Heart left ventricle (tissue), 16 donors: ENCODE measurements at places on chromosomes 6 and 20. TPM values are rescaled to one million over a fixed set of nuclear protein-coding genes. Genes with fewer than 3 reads are reported as not detected.

GRCh38 chr6:170067181-170067641, 223.7 kb downstream of the DLL1 start:
- no peak for DNase-seq

DNA sequence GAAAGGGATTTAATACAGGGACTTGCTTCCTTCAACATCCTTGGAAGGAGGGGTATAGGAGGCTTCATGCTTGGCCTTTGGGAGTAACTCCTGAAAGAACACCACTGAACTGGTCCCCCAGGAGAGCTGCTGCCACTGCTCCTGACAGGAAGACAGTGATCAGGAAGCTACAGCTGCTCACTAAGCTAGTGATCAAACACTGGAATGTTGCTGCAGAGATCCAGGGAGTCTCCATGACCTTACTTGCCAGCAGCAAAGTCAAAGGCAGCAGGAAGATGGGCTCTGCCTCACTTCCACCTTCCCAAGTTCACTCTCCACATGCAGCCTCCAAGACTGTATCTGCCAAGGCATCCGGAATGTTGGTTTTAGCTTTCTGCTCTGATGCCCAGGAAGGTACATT, 31.8 kb downstream of the PIM1 start:
- no peak for DNase-seq

- DNase-seq = no peak
Measured at GRCh38 chr6:137492289-137493217, 1.6 kb downstream of the OLIG3 start.

DNA sequence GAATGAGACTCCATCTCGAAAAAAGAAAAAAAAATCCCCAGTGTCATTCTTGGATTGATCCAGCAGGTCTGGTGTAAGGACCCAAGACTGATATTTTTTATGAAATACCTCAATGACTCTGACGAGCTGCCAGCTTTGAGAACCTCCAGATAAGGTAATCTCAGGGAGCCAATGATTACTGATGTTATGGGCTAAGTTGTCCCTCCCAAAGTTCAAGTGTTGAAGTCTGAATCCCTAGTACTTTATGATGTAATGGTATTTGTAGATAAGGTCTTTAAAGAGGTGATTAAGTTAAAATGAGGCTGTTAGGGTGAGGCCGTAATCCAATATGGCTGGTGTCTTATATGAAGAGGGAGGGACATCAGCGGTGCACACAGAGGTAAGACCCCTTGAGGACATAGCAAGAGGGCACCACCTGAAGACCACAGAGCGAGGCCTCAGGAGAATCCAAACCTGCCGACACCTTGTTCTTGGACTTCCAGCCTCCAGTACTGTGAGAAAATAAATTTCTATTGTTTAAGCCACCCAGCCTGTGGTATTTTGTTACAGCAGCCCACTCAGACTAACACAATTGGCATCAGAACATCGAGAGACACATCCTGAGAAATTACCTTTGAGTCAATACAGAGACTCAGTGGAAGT, 19.7 kb upstream of the DDO start:
- DNase-seq = no peak

- no peak for DNase-seq
Measured at GRCh38 chr20:50865591-50865990, 65.6 kb downstream of the ADNP start.

DNA sequence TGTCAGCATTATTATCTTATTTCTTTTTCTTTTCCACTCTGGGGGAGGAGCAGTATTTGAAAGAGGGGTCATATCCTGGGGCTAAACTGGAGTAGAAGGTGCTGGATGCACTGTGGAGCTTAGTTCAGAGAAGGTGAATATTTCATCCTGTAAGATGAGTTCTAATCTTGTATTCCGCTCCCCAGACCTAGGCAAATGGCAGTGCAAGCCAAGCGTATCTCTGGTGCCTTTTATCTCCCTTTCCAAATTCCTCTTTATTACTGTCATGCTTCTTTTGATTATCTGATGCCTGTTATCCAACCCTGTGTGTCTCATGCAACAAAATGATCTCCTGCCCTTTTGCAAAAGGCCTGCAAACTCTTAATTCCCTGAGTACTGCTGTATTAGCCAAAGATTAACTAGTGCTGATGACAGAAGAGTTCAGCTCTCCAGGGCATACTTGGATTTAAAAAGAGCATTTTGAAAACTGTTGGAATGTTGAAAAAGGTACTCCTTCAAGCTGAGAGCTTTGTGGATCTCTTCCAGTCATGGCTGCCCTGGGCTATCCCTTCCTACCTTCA, 138.0 kb downstream of the CARMIL1 start:
- DNase-seq = no peak

- DNase-seq = no peak
Measured at GRCh38 chr6:160462116-160462515, 113.9 kb downstream of the SLC22A3 start.

DNA sequence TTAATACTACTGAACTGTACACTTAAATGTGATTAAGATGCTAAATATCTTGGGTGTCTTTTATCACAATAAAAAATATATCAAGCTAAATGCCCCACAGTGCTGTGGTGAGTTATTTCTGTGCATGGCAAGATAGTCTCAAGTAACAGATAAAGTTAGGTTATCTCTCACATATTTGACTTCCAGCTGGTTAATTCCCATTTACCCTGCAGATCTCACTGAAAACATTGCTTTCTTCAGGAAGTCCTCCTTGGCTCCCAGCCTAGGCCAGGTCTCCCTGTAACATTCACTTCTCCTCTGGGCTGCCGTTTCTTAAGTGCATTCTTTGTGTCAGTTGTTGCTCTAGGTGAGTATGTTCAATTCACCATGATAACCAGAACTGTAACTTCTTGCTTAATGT, 59.1 kb downstream of the SLC22A1 start:
- no peak for DNase-seq

DNA sequence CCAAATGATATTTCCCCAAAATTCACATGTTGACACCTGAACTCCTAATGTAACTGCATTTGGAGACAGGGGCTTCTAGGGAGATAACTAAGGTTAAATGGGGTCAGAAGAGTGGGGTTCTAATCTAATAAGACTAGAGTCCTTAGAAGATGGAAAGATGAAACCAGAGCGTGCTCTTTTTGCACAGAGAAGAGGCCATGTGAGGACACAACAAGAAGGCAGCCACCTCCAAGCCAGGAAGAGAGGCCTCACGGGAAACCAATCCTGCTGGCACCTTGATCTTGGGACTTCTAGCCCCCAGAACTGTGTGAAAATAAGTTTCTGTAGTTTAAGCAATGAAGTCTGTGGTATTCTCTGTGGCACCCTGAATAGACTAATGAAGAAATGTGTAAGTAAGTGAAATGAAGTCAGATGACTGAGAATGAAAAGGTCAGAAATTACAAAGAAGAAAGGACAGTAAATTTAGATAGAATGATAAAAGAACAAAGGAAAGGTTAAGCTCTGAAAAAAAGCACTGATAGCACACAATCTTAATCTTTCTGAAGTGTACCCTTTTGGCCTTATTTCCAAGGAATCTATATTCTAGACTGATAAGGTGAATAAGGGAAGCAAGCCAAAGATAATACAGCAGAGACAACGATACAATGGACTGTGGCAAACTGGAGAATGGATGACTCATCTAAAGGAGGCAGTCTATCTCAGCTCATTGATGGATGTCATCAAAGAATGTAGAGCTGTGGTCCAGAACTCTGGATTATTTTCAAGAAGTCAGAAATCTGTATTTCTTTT, 110.4 kb downstream of the MYB start:
- no peak for DNase-seq

GRCh38 chr20:46578745-46579144, 28.3 kb upstream of the OCSTAMP start:
- no peak for DNase-seq

- no peak for DNase-seq
Measured at GRCh38 chr6:3518356-3519190, 61.7 kb upstream of the SLC22A23 start.

DNA sequence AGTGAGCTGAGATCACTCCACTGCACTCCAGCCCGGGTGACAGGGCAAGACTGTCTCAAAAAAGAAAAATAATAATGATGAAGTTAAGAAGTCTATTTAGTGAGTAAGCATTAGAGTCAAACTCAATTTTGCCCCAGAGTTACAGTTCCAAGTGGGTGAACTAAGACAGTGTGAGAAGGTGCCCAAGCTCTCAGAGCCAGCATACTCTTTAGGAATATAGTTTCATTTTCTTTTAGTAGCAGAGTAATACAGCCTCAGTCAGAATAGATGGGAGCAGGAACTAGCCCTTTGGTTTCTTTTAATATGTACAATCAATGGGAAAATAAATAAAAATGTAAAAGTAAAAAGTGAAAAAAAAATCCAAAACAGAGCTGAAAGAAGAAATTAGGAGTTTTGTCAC, 87.0 kb upstream of the ADGRF1 start:
- DNase-seq = no peak

- no peak for DNase-seq
Measured at GRCh38 chr6:108673602-108674001, 112.9 kb downstream of the FOXO3 start.

- DNase-seq = no peak
Measured at GRCh38 chr20:60966031-60966430, 286.0 kb upstream of the CDH4 start.

- no peak for DNase-seq
Measured at GRCh38 chr6:113289166-113289565, 568.0 kb upstream of the MARCKS start.

TMEM244 gene
- not detected for total RNA-seq

OPRL1 gene
- total RNA-seq = 0.35 TPM

TNF gene
- 0.47 TPM for total RNA-seq

TRIM10 gene
- total RNA-seq = not detected

IRF4 gene
- 0.32 TPM for total RNA-seq

NXT1 gene
- 12.3 TPM for total RNA-seq

CGA gene
- not detected for total RNA-seq

PGC gene
- total RNA-seq = not detected

BHLHE23 gene
- total RNA-seq = not detected
